ENCODE measurements at places on chromosomes 1 and 21. TPM values are rescaled to one million over a fixed set of nuclear protein-coding genes. Genes with fewer than 3 reads are reported as not detected.

DNA sequence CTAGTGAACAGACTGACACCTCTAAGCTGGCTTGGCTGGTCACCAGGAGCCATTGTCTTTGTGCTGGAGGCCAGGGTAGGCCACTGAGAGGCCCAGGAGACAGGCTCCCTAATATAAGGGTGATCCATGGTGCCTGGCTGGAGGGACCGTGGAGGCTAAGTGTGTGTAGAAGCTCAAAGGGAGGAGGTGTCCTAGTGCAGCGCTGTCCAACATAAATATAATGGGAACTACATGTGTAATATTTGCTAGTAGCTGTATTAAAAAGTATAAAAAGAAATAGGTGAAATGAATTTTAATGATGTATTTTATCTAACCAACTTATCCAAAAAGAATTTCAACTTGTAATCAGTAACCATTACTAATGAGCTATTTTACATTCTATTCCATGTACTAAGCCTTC lies 35.0 kb downstream of the SOX13 start:
- H3K36me3 ChIP-seq, result no peaks in the 10 kb centered on the region
- no peak for DNase-seq
- no peaks in the 10 kb centered on the region for H3K27me3 ChIP-seq
- no peak overlapping the region for H3K27ac ChIP-seq
- no peak overlapping the region for H3K4me3 ChIP-seq
- H3K4me1 ChIP-seq, result peaks cover 37% of the 10 kb centered on the region

DNA sequence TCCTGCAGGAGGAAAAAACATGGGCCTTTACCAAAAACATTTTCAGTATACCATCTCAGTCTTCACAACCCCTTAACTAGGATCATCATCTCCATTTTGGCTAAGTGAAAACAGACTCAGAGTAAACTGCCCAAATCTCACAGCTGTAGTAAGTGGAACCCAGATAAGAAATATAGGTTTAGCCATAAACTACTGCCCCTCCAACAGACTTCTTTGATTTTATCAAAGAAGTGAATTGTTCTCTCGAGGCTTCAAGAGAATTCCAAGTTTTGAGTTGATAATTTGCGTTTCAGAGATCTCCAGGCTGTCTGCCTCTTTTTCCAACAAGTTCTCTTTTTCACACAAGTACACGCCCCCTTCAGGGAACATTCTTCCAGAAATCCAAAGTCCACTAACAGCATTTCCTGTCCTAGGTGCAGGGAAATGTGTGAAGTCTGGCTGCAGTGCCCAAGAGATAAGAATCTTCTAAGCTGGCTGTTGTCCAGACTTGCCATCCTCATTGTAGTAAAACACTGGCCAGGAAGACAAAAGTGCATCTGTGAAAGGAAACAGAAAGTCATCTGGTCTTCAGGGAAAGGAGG lies 30.8 kb downstream of the RNF19B start:
- peaks cover 24% of the 10 kb centered on the region for H3K4me1 ChIP-seq
- no peak overlapping the region for H3K4me3 ChIP-seq
- H3K27ac ChIP-seq, result peak overlapping the region; percentile 51
- peaks cover 21% of the 10 kb centered on the region for H3K36me3 ChIP-seq
- peak; percentile 30 for DNase-seq

DNA sequence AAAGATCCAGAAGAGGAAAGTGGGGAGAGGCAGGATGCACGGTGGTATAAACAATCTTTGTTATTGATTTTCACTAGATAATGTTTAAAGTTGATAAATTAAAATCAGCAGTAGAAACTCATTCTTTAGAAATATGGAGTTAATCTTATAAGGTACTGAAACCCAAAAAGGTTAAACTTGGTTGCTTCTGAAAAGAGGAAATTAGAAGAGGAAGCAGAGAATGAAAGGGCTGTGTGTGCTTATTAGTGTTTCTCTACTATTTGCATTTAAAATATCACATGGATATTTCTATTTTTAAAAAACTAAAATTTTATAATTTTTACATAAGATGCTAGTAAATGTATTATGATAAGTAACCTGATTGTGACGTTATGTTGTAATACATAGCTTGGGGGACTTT lies 24.4 kb downstream of the C1orf141 start:
- H3K27me3 ChIP-seq, result peaks cover 10% of the 10 kb centered on the region
- H3K4me3 ChIP-seq, result no peak overlapping the region
- H3K36me3 ChIP-seq, result peaks cover 5% of the 10 kb centered on the region
- no peaks in the 10 kb centered on the region for H3K4me1 ChIP-seq

DNA sequence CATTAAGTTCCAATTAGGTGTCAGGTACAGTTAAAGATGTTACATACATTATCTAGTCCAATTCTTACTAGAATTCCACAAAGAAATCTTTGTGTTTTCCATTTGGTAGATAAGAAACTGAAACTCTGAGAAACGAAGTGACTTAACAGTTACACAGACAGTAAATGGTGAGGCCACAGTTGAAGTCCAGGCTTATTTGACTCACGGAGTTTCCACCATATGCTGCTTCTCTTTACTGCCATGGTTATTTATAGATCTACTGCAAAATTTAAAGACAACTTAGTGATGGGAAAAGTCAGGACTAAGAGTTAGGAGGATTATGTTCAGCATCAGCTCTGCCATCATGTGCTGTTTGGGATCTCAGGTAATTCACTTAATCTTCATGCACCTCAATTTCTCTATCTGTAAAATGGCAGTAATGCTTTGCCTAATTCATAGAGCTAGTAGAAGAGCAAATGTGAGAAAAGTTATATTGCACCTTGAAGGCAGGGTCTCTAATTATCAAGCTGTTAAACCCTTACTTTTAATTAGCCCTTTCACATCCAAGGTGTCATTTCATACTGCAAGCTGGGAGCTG lies 26.2 kb upstream of the SAMSN1 start:
- H3K4me1 ChIP-seq, result no peaks in the 10 kb centered on the region
- DNase-seq, result no peak

GRCh38 chr1:233293556-233294446 lies 1.7 kb downstream of the PCNX2 start:
- H3K27ac ChIP-seq, result peak overlapping the region; percentile 42
- H3K4me3 ChIP-seq, result peak overlapping the region; percentile 90
- no peak for DNase-seq
- H3K27me3 ChIP-seq, result peaks cover 3% of the 10 kb centered on the region
- no peaks in the 10 kb centered on the region for H3K36me3 ChIP-seq
- H3K4me1 ChIP-seq, result peaks cover 38% of the 10 kb centered on the region

DNA sequence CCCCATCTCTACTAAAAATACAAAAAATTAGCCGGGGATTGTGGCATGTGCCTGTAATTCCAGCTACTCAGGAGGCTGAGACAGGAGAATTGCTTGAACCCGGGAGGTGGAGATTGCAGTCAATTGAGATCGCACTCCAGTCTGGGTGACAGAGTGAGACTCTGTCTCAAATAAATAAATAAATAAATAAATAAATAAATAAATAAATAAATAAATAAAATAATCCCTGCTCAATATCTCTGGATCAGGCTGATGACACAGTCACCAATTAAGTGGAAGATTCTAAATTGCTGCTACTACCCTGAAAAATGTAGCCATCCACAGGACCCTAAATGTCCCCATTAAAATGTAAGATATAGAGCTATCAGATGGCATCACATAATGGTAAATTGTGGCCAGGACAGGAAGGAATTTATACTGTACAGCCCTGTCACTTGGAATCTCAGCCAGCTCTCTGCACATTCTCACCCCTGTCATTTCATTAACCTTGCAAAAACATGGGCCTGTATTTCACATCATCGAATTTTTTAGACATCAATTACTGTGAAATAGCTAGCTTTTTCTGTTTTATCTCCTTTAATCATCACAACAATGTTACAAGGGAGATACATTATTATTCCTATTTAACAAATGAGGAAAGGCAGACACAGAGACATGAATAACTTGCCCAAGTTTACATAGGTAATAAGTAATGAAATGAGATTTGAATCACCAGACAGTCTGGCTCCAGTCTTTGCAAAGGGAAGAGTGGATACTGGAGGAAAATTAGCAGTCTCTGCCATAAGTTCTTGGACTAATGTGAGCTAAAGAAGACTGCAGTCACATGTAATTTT lies 56.7 kb upstream of the NTPCR start:
- H3K36me3 ChIP-seq, result no peaks in the 10 kb centered on the region
- H3K27me3 ChIP-seq, result peaks cover 1% of the 10 kb centered on the region
- DNase-seq, result no peak

- no peaks in the 10 kb centered on the region for H3K36me3 ChIP-seq
- H3K4me3 ChIP-seq, result no peak overlapping the region
- DNase-seq, result no peak
- H3K27ac ChIP-seq, result no peak overlapping the region
Observed at GRCh38 chr1:162035241-162035640, 11.6 kb upstream of the OLFML2B start.

DNA sequence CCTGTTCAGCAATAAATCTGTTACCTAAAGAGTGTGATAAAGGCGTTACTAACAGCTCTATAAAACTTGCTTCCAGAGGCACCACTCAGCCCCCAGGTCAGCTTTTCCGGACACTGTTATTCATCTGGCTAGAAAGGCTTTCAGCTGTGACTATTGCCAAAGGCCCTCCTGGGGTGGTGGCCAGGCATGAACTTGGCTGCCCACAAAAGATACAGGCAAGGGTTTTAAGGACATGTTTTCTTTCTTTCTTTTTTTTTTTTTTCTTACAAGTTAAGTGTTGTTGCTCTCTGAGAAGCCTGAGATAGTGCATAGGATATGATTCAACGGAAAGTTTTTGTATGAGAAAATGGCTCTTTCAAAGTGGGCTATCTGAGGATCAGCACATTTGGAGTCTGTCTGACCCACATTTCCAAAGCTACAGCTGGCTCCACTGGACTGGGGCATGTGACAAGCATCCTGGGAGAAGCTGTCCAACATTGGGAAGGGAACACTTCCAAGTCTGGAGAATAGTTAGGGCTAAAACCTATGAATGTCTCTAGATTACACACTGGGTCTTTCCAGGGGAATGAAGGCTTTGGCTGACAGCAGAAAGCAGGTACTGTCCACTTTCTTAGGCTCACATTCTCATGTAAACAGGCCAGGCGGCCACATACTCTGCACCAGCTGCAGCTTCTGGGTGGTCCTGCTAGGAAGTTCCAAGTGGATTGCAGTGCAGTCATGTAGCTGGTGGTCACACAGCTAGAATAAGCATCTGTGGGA lies 639.7 kb downstream of the LMO4 start:
- H3K4me3 ChIP-seq, result peak overlapping the region; percentile 9
- peak; percentile 45 for DNase-seq
- peaks cover 5% of the 10 kb centered on the region for H3K36me3 ChIP-seq
- H3K27me3 ChIP-seq, result no peaks in the 10 kb centered on the region

GRCh38 chr21:31530897-31531705 lies 128.4 kb upstream of the SOD1 start:
- no peak for DNase-seq
- no peak overlapping the region for H3K4me3 ChIP-seq
- H3K27ac ChIP-seq, result no peak overlapping the region
- H3K4me1 ChIP-seq, result no peaks in the 10 kb centered on the region

GRCh38 chr1:51623450-51623849 lies 6.6 kb downstream of the OSBPL9 start:
- no peaks in the 10 kb centered on the region for H3K36me3 ChIP-seq
- H3K27me3 ChIP-seq, result no peaks in the 10 kb centered on the region
- H3K4me3 ChIP-seq, result no peak overlapping the region
- peaks cover 79% of the 10 kb centered on the region for H3K4me1 ChIP-seq
- no peak for DNase-seq

- peak overlapping the region; percentile 44 for H3K27ac ChIP-seq
- H3K36me3 ChIP-seq, result no peaks in the 10 kb centered on the region
- peaks cover 19% of the 10 kb centered on the region for H3K4me1 ChIP-seq
- peak overlapping the region; percentile 33 for H3K4me3 ChIP-seq
Observed at GRCh38 chr1:151520359-151520758, 9.2 kb downstream of the CGN start.

DNA sequence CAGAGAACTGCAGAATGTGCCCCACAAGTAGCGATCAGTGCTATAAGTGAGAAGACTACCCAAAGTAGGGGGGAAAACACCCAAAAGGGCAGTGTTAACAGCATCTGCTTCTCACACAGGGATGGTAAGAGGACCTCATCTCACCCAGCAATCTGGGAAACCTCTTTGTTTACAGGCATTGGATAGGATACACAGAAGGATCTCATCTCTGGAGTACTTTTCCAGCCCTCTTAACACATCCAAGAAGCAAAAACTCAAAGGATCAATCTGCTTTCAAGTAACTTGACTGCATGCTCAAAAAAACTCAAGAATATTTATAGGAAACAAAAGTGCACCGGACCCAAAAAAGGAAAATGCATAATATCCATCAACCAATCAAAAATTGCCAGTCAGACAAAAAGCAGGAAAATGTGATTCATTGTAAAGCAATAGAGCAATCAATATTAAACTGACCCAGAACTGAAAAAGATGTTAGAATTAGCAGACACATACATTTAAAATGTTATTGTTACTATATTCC lies 311.0 kb upstream of the CXADR start:
- no peaks in the 10 kb centered on the region for H3K4me1 ChIP-seq
- no peak overlapping the region for H3K4me3 ChIP-seq
- no peak overlapping the region for H3K27ac ChIP-seq

DNA sequence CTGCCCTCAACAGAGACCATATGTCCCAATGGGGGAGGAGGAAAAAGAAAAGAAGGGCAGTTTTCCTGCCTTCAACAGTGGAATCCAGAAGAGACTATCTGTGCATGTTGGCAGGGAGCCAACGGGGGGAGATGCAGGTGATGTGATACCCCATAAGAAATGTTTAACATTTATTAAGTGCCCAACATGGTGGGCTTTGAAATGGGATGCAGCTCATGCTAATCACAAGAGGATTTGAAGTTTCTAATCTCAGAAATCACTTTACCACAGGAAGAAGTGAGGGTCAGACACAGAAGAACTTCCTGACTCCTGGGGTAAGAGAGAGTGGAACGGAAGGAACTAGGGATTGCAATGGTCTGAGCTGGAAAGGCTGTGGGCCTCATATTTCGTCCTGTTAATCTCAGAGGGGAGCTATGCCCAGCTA lies 16.2 kb downstream of the CSRP1 start:
- no peak for DNase-seq
- H3K4me3 ChIP-seq, result peak overlapping the region; percentile 59
- peaks cover 93% of the 10 kb centered on the region for H3K4me1 ChIP-seq
- peak overlapping the region; percentile 95 for H3K27ac ChIP-seq
- peaks cover 95% of the 10 kb centered on the region for H3K36me3 ChIP-seq

The LCE1D gene
- not detected for total RNA-seq

The MARK1 gene
- not detected for total RNA-seq

The HSPG2 gene
- total RNA-seq, result 388 TPM

The NHLH1 gene
- total RNA-seq, result 0.09 TPM

The MNDA gene
- not detected for total RNA-seq

The RCAN3 gene
- total RNA-seq, result 12.5 TPM

The PRAMEF4 gene
- not detected for total RNA-seq

The RAVER2 gene
- 2.6 TPM for total RNA-seq

The PADI2 gene
- 0.15 TPM for total RNA-seq

The FCRL6 gene
- not detected for total RNA-seq

The PROX1 gene
- total RNA-seq, result 0.29 TPM

The PLPPR5 gene
- total RNA-seq, result not detected

Data from HFFc6 (cell line).